ENCODE measurements at places on chromosomes 16 and 17.

DNA sequence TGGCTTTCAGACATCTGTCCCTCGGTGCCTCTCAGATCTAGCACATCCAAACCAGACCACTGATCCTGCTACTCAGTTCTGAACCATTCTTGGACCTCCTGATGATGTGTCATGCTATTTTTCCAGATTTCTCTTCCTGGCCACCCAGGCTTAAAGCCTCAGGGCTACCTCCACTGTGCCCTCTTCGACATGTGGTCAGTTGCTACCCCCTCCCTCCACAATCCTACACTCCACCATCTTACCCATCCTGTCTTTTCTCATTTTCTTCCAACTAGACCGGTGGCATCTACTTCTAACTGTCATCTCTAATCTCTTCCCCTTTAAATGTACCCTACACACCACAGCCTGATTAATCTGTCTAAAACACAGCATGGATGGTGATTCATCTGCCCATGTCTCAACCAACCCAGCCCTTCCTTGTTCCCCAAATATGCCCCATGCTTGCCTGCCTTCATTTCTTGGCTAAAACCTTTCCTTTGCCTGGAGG, 478.6 kb downstream of the SLC39A11 start:
- peak; percentile 69 for DNase-seq

DNA sequence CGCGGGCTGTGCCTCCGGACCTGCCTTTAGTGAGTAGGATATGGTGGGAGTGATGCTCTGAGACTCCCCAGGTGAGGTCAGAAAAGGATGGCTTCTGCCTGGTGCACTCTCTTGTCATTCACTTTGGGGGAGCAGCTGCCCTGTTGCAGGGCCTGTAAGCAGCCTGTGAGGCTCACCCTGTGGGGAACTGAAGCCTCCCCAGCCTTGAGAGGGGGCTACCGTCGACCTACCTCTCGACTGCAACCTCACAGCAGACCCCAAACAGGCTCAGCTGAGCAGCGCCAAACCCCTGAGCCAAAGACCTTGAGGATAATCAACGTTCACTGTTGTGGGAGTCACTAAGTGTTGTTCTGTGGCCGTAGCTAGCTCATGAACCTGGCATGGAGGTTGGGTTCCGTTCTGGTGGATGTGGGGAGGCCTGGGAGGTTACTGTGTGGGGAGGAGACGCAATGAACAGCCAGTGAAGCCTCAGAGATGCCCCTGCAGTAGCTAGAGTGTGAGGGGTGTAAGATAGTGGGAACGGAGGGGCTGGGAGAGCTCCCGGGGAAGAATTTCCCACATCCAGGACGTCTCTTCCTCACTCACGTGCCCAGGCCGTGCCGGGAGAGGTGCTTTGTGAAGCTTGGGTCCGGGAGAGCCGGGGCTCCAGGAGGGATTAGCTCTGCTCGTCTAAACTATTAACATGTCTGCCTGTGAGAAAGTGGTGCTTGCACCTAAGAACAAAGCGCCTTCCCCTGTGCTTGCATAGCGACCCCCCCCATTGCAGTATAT, 38.8 kb downstream of the METRNL start:
- DNase-seq, result no peak

- no peak for DNase-seq
Observed at GRCh38 chr17:66837885-66838665, 3.2 kb downstream of the CACNG5 start.

DNA sequence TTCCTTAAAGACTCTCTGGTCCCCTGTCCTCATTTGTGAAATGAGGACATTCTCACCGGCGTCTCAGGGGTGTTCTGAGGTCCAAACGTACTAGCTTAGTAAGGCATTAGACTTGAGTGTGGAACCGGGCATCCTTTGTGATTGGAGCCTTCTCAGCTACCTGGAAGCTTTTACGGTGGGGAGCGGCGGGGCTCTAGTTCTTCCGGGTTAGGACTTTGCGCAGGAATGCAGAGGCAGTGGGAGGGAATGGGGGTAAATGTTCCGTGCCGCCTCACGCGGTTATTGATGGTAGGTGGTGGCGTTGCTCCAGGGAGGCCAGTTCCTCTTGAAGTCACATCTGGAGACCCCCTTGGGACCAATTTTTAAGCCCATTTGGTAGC, 113.6 kb downstream of the SNX29 start:
- no peak for DNase-seq

- no peak for DNase-seq
Observed at GRCh38 chr16:24852281-24852721, 6.5 kb downstream of the SLC5A11 start.

GRCh38 chr16:13479549-13479948, 440.4 kb upstream of the ERCC4 start:
- no peak for DNase-seq

GRCh38 chr16:61831351-61831917, 204.8 kb downstream of the CDH8 start:
- no peak for DNase-seq

- no peak for DNase-seq
Observed at GRCh38 chr17:55237268-55237667, 27.5 kb upstream of the HLF start.

DNA sequence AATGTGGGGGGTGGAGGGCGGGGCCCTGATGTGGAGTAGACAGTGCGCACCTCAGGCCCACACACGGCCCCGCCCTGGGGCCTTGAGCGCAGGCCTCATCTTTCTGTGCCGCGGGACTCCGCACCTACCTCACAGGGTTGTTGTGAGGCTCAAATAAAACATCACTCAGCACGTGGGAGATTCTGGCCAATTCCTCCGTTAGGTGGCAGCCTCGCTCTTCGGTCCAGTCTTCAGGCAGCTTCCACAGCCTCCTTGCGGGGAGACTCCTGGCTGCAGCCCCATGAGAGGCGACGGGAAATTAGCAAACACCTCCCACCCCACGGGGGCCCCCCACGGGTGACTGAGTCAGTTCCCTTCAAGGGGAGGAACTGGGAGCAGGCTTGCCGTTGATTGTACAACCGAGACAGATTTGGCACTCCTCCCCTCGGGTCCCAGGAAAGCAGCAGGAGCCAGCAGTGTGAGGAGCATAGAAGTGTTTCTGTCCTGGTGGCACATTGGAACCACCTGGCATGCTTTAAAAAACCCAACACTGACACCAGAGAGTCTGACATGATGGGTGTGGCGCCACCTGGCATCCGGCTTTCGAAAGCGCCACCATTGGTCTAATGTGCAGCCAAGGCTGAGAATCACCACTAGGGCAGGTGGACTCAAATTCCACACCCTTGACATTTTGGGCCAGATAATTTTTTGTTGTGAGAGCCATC, 7.6 kb downstream of the MRM1 start:
- peak; percentile 78 for DNase-seq

DNA sequence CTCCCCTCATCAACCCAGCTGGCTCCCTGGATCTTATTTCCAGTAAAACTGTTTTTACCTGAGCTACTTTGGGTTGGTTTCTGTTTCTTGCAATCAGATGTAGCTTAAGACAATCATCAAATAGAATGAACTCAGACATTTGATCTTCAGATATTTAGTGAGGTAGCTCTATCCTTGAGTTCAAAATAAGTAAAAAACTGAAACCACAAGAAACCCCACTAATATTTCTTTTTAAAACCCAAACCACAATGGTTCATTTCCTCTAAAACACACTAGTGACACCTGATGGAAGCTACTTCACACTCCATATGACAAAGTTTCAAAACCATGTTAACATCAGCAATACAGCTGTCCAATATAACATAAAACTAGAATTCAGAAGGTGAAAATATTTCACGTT, 37.8 kb downstream of the CACNG1 start:
- no peak for DNase-seq

DNA sequence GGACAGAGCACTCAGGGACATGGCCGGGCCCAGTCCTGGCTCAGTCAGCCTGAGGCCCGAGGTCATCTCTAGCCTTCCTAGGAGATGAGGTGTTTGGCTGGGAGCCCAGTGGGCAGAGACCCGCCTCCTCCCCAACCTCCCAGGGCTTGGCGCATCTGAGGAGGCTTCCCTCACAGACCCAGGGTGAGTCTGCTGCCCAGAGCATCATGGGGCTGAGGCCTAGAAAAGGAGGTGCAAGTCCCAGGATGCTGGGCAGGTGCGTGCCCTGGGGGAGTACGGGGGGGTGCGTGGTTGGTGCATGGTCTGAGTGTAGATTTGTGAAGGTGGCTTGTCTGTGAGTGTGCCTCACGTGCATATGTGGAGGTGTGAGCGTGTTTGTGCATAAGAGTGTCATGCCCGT, 4.7 kb downstream of the PDE6G start:
- DNase-seq, result peak; percentile 20

DNA sequence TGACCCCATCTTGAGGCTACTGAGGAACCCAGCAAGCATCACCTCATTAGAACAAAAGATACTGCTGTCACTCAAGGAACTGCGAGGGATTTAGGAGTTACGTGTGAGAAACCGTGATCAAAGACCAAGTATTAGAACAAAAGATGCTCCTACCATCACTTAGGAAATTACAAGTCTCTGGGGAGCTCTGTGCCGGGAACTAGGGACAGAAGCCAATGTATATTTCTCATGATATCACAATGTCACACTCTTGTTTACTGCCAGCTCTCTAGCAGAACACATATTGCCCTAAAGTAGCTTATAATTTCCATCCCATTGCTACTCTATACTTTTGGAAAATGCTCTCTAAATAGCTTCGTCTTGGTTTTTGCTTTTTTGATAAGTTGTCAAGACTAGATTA, 214.5 kb downstream of the HS3ST3A1 start:
- no peak for DNase-seq

DNA sequence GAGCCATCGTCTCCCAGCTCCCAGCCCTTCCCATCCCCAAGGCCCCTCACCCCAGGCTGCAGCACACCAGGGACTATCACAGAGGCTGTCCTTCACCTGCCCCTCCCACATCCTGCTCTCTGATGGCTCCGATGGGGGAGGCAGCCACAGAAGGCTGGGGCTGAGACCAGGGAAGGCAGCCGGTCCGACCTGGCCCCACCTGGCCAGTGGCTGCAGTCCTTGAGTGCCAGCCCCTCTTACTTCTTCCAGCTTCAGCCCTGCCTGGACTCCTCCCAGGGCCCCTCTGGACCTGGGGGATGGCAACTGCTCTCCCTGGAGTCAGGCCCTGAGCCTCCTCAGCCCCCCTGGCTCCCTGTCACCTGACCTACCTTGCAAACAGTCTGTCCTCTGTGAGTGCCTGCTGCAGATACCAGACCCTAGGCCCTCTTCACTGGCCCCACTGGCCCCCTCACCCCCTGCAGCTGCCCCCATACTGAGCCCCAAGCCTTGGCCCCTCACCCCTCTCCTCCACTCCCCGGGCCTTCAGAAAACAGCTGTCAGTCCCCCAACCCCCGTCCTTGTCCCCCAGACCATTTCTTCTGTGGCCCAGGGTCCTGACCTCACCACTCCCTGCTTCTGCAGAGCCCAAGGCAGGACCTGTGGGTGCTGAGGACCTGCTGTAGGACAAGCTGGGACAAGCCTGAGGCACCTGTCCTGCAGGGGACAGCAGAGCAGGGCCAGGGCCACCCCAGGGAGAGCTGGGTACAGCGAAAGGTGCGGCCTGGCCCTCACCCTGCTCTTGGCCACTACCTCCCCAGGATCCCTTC, 12.6 kb upstream of the SRRM2 start:
- no peak for DNase-seq

GRCh38 chr16:69365901-69366300, 14.3 kb upstream of the TMED6 start:
- DNase-seq, result no peak

GRCh38 chr16:71407731-71408130, 34.1 kb downstream of the TLE7 start:
- DNase-seq, result no peak
